ENCODE measurements at places on chromosomes 12 and 14.
A peak's percentile ranks its signal among the peaks of the same experiment; 100 is the strongest.

GRCh38 chr14:100645196-100645981, 58.2 kb upstream of the BEGAIN start:
- DNase-seq = peak; percentile 62

DNA sequence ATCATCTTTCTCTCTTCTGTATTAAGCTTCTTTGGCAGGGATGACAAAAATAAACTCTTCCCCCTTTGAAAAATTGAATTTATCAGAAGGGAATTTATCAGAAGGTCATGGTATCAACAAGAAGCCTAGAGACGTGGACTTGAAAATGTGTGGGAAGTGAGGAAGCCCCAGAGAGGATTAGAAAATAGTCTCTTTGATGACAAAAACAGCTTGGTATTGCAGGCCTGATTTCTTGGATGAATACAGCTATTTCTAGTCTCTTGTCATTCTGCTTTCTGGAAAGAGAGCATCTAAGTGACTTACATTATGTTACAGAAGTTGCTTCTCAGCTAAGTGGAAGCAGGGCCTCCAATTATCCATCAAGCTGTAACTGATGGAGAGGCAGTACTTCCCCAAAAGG, 111.1 kb downstream of the KITLG start:
- no peak for DNase-seq

GRCh38 chr12:132356691-132357622, 27.6 kb upstream of the GALNT9 start:
- DNase-seq = no peak

DNA sequence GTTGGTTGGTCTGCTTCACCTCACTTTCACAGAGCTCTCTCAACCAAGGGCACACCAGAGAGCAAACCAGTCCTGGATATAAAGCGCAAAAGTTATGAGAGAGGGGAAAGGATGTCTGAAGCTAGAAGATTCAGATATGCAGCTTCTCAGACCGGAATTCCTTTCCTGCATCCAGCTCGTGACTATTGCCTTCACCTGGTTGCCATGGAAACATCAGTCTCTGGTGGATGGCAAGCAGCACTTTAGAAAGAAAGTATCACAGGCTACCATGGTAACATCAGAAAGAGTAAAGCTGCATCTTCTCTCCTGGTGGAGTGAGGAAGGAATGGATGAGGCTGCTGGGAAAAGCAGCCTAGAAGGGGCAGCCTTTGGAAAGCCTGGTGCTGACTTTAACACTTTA, 13.7 kb downstream of the REM2 start:
- DNase-seq = no peak

DNA sequence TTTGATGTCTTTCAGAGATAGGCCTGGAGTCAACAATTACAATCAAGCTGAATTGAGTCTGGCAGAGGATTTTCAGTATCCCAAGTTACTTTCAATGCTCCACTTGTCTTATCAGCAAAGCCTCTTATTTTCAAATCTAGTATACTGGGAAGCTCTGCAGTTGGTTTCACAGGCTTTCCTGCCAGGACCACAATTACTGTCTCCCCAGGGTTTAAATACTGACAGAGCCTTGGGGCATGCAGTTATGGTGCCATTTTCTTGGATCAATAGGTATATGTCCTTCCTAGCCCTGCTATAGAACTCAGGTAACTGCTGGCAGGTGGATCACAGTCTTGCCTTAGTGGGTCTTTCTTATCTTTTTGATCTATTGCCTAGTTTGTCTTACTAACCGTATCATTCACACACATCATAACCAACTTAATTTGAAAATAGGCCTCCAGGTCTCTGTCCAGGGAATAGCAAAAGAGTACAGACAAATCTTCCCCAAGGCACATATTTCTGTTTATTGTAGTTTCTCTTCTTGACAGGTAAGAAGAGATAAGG, 22.4 kb upstream of the RNU6-8 start:
- no peak for DNase-seq

- DNase-seq = no peak
Measured at GRCh38 chr12:12534166-12534866, 28.3 kb downstream of the DUSP16 start.

GRCh38 chr12:6970096-6970527, 352 bp downstream of the PHB2 start:
- DNase-seq = no peak

GRCh38 chr14:90698379-90698869, 117.8 kb downstream of the TTC7B start:
- no peak for DNase-seq

DNA sequence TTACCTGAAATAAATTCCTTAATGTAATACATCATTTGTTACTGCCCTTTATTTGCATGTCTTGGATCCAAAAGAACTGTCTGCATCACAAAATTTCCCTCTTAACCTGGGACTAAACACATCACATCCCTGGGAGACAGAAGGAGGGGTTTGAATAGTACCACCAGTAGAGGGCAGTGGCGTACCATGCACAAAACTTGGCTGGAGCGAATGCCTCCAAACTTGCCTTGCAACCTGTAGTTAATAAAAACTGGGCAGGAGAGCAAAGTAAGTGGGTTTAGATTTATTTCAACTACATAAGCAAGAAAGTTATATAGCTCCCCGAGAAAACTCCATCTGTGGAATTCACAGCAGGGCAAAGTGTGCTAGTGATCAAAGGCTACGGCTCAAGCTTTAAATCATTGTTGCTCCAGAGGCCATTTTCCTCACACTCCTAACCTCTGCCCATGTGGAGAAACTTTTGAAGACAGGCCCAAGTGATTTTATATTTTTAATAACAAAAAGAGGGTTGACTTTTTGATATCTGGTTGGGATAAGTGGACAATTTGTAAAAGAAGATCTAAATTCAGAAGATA, 1176.7 kb upstream of the SEL1L start:
- DNase-seq = no peak

- DNase-seq = no peak
Measured at GRCh38 chr12:93050026-93050747, 121.1 kb upstream of the EEA1 start.

- no peak for DNase-seq
Measured at GRCh38 chr14:30875788-30876053, 1.4 kb downstream of the COCH start.

GRCh38 chr14:78153064-78153341, 17.2 kb upstream of the NRXN3 start:
- no peak for DNase-seq

DNA sequence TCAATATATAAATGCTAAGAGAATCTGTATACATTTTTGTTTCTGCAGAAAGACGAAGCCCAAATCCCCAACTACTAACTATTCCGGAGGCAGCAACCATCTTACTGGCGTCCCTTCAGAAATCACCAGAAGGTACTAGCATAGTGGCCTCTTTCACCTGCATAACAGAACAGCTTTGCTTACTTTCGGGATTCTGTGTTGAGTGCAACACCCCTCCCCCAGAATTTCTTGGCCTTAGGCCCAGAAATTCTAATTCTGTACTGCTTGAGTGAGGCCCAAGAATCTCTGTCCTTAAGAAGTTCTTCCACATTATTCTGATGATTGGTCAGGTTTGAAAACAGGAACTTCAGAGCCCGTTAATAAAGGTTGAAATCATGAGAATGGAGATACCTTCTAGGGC, 2.9 kb downstream of the SPX start:
- DNase-seq = no peak

DNA sequence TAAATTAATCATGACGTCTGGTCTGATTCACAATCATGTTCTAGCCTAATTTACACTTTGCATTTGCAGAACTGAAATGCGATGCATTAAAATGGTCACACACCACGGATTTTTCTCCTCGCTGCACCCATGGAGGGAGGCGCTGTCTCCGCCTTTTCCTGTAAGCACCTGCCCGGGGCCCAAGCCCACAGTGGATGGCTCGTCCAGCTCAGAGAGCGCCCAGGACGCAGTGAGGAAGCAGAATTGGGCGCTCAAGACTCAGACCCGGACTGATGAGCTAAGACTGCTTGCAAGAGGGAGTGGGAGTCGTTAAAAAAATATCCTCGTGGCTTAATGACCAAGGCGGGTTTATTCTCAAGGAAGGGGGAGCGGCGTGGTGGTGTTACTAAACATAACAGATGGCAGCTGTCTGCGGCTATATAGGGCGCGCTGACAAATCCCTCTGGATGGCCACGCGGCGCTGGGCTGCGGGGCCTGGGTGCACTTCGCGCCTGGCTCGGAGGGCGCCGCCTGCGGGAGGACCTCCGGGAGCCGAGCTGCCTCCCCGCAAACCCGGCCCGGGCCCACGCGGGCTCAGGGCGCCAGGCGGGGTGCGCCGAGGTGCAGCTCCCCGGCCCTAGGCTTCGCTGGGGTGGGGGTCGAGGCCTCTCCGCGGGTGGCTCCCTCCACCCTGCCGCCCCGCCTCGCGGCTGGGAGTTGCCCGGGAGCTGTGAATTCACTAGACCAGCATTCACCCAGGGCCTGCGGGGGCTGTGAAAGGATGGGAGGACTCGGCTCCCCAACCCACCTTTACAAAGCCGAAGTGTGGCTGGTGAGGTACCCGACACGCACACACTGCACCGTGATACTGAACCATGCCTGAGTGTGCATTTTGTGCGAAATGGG, 78.7 kb downstream of the PPM1A start:
- no peak for DNase-seq

Measured in activated CD8-positive, alpha-beta memory T cell treated with anti-CD3 and anti-CD28 coated beads for 1 hour (primary cell).